ENCODE measurements at places on chromosomes 16 and 17. TPM values are rescaled to one million over a fixed set of nuclear protein-coding genes. Genes with fewer than 3 reads are reported as not detected.

Gene PHOSPHO1
- total RNA-seq: 0.66 TPM

Gene IRX3
- total RNA-seq: 12.7 TPM

Gene MT1M
- 0.88 TPM for total RNA-seq

Gene C17orf67
- 1.1 TPM for total RNA-seq

Gene SLC5A10
- total RNA-seq: not detected

Gene SLC35G6
- total RNA-seq: not detected

Gene CMTM2
- total RNA-seq: not detected

Gene LHX1
- total RNA-seq: not detected

Gene DRC3
- total RNA-seq: 0.86 TPM

Gene KRT20
- total RNA-seq: not detected

Gene CYTH1
- 14.2 TPM for total RNA-seq

Gene PYDC1
- not detected for total RNA-seq

Gene SECTM1
- total RNA-seq: 36.3 TPM

Gene PALB2
- total RNA-seq: 13.3 TPM

Gene CCL2
- total RNA-seq: 128 TPM

Gene JPH3
- not detected for total RNA-seq

Gene GSG1L
- total RNA-seq: not detected

Gene FBXO39
- 0.22 TPM for total RNA-seq

Gene RPS15A
- total RNA-seq: 1,043 TPM

Gene SLC52A1
- not detected for total RNA-seq

Gene CFDP1
- total RNA-seq: 37.9 TPM

Gene TEX14
- not detected for total RNA-seq

Gene PIK3R6
- total RNA-seq: not detected

Gene MEOX1
- total RNA-seq: 6.6 TPM

Gene LRRC45
- 14.9 TPM for total RNA-seq

Gene RAMP2
- total RNA-seq: not detected

Gene C1QTNF8
- not detected for total RNA-seq

Gene GPR179
- not detected for total RNA-seq

Gene SLC16A5
- total RNA-seq: 19.3 TPM

Gene OTOP2
- not detected for total RNA-seq

Gene PRSS22
- not detected for total RNA-seq

Gene MILR1
- total RNA-seq: 10.7 TPM

Gene CFAP97D1
- not detected for total RNA-seq

Gene BICDL2
- under 0.01 TPM for total RNA-seq

Gene SSTR5
- not detected for total RNA-seq

Gene KIF19
- not detected for total RNA-seq
